CD4-positive, alpha-beta T cell treated with Interleukin-4 for 1 hour (primary cell): ENCODE measurements at places on chromosomes 5 and 9.

GRCh38 chr5:2272039-2272438, 389.3 kb upstream of the IRX4 start:
- DNase-seq, result no peak

DNA sequence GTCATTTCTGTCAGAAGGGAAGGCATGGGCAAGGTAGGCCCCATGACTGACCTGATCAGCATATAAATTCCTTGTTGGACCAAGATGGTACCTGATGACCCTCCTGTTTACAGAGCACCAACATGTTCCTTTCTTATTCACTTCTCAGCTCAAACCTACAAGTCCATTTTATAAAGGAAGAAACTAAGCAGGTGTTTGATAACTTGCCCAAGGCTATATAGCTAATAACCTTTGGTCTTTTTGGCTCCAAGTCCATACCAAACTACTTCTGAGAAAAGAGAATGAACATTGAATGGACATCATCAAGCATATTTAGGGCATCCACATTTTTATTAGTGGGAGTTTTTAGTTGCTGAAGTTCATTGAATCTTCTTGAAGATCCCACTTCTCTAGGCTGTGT, 125.2 kb downstream of the GALNT10 start:
- DNase-seq, result no peak

DNA sequence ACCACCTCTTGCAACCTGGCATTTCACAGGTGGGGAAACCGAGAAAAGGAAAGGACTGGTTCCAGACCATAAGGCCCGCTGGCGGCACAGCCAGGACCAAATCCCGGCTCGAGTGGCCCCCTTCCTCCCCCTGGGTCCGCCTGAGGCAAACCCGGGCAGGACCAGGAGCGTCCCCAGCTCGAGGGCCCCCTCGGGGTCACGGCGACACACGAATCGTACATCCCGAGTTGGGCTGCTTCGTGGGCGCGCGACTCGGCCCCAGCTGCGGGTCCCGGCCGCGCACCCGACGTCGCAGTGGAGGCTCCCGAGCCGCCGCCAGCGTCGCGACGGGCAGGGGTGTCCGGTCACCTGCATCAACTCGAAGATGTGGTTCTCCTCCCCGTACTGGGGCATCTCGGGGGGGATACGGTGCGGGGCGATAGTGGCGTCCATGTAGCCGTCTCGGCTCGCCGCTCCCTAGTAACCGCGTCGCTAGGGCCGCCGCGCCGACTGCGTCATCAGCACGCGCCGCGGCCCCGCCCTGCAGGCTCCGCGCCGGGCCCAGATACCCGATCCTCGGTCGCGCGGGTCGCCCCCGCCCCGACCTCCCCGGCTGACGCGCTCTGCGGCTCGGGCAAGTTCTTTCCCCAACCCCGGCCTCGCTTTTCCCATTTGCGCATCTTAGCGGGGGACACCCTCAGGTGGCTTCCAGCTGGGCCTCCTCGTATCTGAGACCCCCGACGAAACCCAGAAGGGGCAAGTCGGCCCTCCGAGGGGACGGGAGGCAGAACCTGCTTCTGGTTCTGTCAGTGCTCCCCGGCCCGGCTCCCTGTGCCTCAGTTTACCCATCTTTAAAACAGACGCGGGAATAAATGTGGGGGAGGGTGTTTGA, at the start of gene AK8:
Gene AK8 (minus strand): TSS at position 461 of the 871 bp plus-strand sequence. CDS start 29 bp downstream, at position 432.
- DNase-seq, result peak; percentile 78

DNA sequence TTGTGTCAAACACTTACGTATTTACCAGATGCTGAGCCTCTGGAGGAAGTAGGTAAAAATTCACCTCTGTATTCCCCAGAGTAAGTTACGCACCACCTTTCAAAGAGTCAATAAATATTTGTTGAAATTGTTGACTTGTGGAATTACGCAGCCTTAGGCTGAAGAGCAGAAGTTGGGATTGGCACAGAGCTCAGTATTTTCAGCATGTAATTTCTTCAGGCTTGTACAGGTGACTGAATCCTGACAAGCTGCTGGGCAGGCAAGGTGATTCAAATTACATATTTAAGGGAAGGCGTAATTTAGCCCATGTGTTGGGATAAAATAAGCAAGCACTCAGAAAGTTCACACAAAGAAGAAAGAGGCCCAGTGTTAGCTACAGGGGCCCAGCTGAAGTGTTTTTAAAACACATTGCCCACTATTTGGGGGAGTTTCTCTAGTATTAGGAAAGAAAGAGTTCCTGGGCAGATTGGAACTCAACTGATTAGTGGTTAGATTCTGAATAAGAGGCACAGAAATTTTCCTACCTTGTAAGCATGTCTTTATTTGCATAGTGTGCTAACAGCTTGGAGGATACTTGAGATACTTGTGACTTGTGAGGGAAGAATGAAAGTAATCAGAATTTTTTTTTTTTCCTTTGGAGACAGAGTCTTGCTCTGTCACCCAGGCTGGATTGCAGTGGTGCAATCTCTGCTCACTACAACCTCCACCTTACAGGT, 165.3 kb upstream of the FBXL7 start:
- no peak for DNase-seq

DNA sequence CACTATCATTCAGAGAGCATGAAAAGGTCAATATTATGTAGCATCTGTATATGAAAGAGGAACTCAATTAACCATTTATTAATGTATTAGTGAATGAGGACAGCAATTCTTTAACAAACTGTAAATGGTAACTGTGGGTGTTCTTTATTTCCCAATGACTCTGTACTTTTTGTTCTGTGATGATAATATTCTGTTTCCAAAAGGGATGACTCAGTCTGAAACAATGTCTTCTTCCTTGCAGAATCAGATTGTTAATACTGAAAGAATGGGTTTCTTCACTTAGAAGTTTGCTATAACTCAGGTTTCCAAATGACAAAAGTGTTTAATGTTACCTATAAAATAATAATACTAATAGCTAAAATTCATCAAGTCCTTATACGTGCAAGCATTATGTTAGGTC, 1518.7 kb upstream of the WWC1 start:
- no peak for DNase-seq

- DNase-seq, result peak; percentile 55
Observed at GRCh38 chr5:150350524-150351344, 6.8 kb upstream of the TCOF1 start.

DNA sequence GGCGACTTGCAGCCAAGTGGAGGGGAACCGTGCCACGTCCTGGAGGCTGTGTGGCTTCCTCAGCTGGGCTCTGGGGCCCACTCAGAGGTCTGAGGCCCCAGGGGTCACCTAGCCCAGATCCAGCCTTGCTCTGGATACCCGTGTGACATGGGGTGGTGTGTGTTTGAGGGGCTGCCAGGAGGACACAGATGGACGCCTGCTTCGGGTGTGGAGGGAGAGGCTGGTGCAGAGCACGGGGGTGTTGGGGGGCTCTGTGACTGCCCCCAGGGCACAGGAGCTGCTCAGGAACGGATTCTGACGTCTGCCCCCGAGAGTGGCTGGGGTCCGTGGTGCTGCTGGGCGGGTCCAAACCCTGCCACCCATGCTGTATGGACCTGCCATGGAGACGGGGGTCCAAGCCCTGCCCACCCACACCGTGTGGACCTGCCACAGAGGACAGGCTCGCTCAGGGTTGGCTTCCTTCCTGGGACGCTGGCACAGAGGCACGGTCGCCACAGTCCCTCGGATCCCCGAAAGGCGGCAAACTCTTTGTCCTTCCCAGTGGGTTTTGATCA, 10.5 kb downstream of the INPP5E start:
- DNase-seq, result no peak

GRCh38 chr9:96020300-96020791, 144.9 kb downstream of the ERCC6L2 start:
- no peak for DNase-seq

GRCh38 chr5:128258372-128258771, 174.8 kb downstream of the SLC12A2 start:
- DNase-seq, result no peak

GRCh38 chr5:86447362-86447761, 170.4 kb upstream of the COX7C start:
- DNase-seq, result no peak

- DNase-seq, result no peak
Observed at GRCh38 chr5:151008906-151009305, 11.5 kb upstream of the GPX3 start.

GRCh38 chr9:107269681-107270080, 13.4 kb upstream of the RAD23B start:
- DNase-seq, result no peak

- DNase-seq, result no peak
Observed at GRCh38 chr5:158998793-158999325, 100.9 kb downstream of the EBF1 start.

- peak; percentile 58 for DNase-seq
Observed at GRCh38 chr9:132350861-132351315, 3.9 kb downstream of the SETX start.

- DNase-seq, result no peak
Observed at GRCh38 chr5:104111632-104112031, 549.0 kb upstream of the NUDT12 start.

DNA sequence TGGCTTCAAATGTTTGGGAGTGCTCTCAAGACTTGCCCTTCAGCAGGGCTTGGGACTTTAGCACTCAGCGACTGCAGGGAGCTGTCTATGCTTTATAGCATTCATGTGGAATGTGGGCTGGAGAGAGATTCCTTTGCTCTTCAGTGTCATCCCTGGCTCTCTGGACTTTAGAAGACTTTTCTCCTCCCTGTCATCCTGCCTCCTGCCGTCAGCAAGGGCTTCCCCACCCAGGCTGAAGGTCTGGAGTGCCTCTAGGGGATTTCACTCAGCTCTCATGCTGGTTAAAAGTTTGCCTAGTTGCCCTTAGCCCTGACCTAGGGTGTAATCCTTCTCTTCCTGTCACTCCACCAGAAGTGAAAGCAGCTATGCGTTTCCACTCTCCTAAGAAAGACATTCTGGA, 210.9 kb downstream of the FRMD3 start:
- DNase-seq, result no peak

- DNase-seq, result no peak
Observed at GRCh38 chr9:2247340-2247739, 232.2 kb downstream of the SMARCA2 start.

- DNase-seq, result no peak
Observed at GRCh38 chr5:9558319-9558965, 12.6 kb upstream of the SEMA5A start.

GRCh38 chr5:106321242-106321641, 1349.5 kb downstream of the EFNA5 start:
- no peak for DNase-seq

DNA sequence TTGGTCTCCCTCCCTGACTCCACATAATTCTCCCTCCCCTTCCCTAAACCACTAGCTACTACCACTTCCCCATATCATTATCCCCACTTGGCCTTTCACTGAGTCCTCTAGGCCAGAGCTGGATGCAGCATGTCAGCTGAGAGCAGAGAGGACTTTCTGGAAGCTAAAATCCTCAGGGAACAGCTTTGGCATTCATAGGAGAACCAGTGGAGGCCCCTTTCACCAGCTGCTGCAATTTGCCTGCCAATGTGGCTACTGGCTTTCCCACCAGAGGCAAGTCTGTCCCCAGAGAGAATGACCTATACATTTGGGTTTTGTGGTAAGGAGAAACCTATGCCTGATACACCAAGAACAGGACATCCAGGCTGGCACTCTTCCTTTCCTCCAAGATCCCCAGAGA, 14.4 kb downstream of the FAM219A start:
- no peak for DNase-seq

DNA sequence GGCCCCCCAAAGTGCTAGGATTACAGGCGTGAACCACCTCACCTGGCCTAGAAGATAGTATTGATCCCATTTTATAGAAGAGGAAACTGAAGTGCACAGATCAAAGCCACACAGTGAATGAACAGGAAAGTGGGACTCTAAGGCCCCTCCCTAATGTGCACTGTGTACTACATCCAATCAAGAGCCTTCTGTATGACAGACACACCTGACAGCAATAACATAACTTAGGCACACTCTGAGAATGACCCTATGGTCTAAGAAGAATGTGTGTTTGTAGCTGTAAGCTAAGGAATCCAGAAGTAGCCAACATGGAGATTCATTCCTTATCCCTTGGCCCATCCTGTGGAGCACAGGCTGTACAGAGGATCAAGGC, 271.2 kb downstream of the SMARCA2 start:
- no peak for DNase-seq

DNA sequence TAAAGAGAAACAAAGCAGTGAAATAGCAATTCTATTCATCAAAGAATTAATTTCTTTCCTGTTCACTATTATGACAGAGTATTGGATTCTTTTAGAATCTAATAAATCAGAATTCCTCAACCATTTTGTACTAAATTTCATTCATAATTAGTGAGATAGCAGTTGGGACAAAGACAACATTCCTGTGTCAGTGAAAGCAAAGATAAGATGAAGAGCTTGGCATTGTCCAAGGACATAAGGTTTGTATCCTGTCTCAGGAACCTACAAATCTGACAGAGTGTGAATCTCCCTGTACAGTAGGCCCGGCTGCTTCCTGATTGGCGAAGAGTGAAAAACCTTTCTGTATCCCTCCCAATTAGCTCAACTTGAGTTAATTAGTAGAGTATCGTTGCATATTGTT, 349.1 kb downstream of the ISL1 start:
- DNase-seq, result no peak

DNA sequence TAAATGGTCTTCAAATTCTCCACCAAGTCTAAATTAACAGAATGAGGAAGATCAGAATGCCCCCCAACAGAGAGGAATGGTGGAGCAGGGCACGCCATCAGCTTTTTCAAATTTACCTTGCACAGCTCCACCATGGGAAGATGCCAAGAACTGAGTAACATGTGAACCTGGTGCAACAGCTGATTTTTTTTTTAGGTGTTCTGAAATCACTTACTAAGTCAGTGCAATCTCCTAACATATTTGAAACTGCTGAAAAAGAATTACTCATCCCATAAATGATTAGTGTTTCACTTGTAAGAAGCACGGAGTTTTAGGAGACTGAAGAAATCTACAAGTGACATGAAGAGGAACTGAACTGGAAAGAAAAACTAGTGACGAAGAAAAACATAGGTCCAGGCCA, 5.1 kb downstream of the TMEM245 start:
- DNase-seq, result no peak

DNA sequence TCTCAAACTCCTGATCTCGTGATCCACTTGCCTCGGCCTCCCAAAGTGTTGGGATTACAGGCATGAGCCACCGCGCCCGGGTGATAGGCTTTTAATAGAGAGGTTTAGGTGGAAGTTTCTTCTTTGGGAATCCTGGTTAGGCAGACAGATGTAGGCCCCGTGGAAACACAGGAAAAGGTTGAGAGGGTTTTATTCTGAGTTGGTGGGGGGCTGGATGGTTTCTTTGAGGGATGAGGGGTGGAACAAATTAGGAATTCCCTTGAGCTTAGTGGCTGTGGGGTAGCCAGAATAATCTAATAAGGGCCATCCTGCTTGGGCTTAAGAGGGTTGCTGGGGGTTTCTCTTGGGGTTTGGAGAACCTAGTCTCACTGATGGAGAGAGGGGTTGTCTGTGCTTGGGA, 30.4 kb downstream of the C9orf50 start:
- DNase-seq, result no peak

DNA sequence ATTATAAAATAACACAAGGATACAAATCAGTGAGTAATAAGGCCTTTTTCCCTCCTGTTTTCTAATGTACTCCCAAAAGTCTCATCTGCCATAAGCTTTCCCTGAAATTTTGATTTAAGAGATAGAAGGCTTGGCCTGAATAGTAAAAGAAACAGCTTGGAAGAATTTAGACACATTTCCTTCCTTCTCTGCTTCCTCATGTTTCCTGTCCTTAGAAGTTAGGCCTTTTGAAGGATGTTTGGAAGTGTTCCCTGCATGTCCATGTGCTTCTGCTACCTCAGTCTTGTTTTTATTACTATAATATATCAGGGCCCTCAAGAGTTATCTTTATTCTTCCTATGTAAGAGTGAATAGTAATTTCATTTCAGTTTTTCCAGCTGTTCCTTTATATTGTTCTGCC, 242.7 kb downstream of the DEPDC1B start:
- no peak for DNase-seq

GRCh38 chr9:69745716-69746437, 13.9 kb downstream of the PTAR1 start:
- DNase-seq, result no peak

- no peak for DNase-seq
Observed at GRCh38 chr5:36237751-36238150, 4.0 kb downstream of the NADK2 start.
